GM04504 (cell line): ENCODE measurements at places on chromosomes 12 and 14.

- DNase-seq: no peak
Measured at GRCh38 chr12:48123169-48123568, 4.0 kb downstream of the PFKM start.

GRCh38 chr12:71303199-71303598 is 136.4 kb upstream of the LGR5 start:
- DNase-seq: no peak

DNA sequence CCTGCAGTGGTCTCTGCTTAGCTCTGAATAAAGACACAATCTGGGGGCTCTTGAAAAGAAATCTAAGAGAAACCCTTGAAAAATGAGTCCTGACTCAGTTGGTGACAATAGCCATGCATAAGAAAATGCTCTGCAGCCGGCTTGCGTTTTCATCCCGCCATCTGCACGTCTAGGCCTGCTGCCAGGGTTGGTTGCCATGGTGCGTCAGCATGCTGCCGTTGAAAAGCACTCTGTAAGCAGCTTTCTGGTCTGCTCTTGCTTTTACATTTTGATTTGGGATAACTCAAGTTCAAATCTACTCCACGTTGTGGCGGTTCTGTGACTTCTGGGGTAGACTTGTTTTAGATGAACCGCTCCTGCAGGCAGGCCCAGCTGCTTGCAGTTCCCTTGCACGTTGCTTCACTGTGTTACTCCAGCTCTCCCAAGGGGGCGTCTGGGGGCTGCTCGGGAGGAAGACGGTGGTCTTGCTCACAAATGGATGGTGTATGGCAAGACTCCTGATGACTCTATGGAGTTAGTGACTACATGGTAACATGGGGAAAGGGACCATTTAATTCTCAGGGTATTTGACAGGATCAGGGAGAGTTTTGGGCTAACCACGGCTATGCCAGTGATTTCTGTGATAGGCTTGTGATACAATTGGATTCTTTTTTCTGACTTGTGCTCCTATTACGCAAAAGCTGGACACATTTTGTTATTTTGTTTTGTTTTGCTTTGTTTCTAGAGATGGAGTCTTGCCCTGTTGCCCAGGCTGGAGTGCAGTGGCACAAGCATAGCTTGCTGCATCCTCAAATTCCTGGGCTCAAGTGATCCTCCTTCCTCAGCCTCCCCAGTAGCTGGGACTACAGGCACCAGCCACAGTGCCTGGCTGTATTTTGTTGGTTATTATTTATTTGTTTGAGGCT is 15.8 kb downstream of the WNT5B start:
- peak; percentile 65 for DNase-seq

GRCh38 chr12:607541-608001 is 55.7 kb downstream of the NINJ2 start:
- DNase-seq: no peak

GRCh38 chr14:46325777-46326176 is 325.8 kb downstream of the RPL10L start:
- no peak for DNase-seq

- DNase-seq: no peak
Measured at GRCh38 chr12:95509300-95509699, 35.3 kb downstream of the METAP2 start.

DNA sequence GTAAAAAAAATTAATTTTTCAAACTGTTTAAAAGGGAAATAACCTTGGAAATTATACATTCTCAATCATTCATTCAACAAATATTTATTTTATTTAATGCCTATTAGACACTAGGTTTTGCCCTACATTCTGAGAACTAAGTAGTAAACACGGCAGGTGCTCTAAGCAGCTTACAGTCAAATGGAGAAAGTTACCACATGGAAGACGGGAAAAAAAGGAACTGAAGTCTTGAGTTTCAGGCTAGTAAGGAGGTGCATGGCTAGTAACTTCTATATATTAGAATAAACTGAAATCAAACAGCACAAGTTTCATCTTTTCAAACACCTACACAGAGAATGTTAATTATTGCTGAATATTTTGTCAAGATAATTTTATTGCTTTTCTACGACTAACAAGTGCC is 52.9 kb downstream of the C12orf42 start:
- DNase-seq: no peak

DNA sequence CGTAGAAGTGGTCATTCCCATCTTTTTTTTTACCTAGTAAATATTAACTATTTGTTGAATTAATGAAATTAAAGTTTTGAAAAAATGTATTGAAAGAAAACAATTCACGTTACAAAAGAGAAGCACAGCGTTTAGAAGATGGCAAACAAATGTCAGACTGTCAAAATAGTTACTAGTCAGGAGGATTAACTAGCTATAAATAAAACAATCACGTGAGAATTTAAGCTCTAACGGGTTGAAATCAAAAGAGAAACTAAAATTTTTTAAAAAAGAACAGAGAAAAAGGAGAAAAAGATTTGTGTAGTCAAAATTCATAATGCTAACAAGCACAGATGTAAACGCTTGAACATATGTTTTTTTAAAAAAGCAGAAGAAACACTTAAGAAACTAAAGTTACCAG is 26.4 kb downstream of the DDHD1 start:
- no peak for DNase-seq

DNA sequence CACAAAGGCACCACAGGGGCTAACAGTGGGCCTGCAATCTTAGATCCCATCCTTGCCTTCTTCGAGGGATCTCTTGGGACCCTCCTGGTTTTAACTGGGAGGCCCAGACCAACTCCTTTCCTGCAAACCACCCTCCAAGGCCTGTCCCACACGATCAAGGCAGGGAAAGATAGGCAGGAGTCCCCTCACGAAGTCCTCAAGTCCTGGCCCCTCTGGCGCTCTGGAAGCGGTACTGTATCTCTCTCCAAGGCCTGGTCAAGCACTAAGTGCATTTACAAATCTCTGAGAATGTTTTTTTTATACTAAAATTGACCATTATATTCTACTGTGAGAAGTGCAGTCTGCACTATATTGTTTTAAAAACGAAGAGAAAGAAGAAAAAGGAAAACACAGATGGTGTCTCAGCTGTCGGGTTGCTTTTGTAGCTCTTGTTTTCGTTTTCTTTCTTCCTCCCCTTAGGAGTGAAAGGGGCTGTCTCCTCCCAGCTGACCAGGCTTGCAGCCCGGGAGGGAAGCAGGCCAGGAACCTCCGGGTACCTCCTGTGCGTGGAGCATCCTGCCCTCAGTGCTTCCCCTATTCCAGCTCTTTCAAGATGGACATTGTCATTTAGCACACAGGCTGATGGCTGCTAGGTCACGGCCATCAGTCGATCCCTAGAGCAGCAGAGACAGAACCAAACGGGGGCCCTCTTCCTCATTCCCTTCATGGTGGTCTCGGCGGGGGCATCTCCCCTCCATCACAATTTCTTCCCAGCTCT is 56.7 kb downstream of the FAM222A start:
- DNase-seq: no peak

GRCh38 chr12:54033980-54034784 is 1.3 kb downstream of the HOXC5 start:
- DNase-seq: no peak

DNA sequence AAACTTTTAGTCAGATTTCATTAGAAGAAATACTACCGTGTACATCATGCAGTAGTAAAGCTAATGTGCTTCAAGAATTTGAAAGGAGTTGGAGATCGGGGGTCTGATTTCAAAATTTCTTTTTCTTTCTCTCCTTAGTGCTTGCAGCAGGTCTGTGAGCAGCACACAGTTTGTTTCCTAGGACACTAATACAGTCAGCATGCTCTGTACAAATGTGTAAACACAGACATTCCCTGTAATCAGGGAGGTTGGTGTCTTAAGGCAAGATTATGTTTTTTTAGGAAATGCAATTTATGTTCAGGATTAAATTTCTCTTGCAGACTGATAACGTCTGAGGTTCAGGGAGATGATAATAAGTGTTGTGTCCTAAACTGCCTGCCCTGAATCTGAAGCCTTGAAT is 142.7 kb downstream of the ALX1 start:
- no peak for DNase-seq

GRCh38 chr12:95624589-95624988 is 73.3 kb upstream of the USP44 start:
- no peak for DNase-seq

DNA sequence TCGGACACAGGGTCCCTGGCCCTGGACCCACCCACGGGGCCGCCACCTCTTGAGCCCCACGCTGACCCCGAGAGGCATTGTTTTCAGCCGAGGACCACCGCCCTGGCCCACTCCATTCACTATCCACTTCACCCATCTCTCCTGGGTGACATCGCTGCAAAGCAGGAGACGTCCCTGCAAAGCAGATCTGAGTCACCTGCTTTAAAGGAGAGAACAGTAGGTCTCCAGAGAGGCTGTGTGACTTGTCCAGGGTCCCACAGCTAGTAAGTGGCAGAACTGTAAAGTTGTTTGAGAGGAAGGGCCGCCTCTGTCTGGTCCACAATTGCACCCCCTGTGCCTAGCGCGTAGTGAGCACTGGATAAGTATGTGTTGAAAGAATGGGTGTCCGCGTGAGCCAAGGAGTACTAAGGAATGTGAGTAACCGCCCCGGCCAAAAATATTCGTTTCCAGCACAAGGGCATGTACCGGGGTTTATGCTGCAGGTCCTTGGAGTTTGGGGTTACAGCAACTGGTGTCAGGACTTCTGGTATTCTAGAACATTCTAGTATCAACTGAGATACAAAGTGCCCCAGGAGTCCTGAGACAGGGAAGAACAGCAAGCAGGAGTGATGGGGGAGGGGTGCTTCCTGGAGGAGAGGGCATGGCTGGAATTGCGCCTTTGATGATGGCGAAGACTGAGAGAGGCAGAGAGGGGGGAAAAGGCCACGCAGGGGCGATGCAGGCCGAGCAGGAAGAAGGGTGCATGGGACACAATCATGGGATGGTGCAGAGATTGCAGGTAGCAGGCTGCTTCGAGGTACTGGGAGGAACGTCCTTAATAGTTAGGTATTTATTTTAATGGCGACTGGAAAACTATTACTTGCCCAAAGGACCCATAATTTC is 91.1 kb downstream of the SCARB1 start:
- no peak for DNase-seq

GRCh38 chr12:53739214-53740129 is 12.2 kb upstream of the CALCOCO1 start:
- DNase-seq: no peak

DNA sequence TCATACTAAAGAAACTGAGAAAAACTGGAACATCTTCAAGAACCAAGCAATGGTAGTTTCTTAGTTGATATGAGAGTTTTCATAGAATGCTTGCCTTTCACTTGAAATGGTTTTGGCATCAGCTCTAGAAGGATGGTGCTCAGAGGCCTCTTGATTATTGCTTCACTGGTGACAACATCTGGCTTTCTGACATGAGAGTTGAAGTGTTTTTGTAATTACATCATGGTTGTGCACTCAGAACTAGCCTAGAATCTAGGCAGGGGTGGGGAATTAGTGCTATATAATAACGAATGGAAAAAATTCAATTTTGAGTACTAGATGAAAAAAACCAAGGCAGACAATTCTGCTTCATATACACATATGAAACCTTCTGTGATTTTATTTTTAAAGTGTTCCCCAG is 172.8 kb upstream of the LMNTD1 start:
- DNase-seq: peak; percentile 58

DNA sequence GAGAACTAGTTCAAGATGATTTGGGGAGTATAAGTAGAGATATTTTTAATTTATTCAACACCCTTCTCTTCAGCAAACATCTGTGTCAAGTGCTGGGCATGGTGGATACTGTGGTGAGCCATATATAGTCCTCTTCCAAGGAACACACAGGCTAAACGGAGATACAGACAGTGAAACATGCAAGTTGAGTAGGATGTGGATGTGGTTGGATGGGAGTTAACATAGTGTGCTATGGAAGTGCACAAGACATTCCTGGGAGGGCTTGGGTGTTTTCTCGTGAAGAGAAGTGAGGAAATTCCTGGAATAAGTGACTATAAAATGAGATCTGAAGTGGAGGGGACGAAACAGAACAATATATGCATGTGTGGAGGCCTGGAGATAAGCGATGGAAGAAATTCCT is 181.1 kb upstream of the NPAS3 start:
- no peak for DNase-seq

GRCh38 chr12:97047361-97047760 is 140.3 kb downstream of the NEDD1 start:
- DNase-seq: no peak

DNA sequence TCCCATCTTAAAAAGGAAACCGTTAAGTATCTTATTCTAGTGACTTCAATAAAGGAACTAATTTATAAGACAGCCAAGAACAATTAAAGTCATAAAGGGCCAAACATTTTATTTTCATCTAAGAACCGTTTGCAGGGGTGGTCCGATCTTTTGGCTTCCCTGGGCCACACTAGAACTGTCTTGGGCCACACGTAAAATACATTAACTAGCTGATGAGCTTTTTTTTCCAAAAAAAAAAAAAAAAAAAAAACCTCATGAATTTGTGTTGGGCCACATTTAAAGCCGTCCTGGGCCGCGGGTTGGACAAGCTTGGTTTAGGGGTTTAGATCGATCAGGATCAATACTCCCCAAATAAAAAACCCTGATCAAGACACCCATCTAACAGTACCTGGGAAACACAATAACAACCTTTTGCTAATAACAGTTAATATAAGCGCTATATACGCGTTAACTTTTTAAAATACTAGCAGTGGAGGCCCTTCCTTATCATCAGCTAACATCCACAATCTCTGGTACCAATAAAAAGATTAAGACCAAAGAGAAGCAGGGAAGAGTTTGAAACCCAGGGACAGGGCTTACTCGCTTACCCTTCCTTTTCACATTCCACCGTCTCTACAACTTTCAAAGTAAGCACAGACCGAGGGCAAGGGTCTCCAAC is 1.1 kb downstream of the NAP1L1 start:
- no peak for DNase-seq

- DNase-seq: no peak
Measured at GRCh38 chr12:2226641-2227040, 173.9 kb downstream of the CACNA1C start.

- no peak for DNase-seq
Measured at GRCh38 chr12:83156815-83157214, 470.1 kb downstream of the TMTC2 start.

GRCh38 chr12:7113389-7113871 is 4.4 kb upstream of the C1RL start:
- no peak for DNase-seq

DNA sequence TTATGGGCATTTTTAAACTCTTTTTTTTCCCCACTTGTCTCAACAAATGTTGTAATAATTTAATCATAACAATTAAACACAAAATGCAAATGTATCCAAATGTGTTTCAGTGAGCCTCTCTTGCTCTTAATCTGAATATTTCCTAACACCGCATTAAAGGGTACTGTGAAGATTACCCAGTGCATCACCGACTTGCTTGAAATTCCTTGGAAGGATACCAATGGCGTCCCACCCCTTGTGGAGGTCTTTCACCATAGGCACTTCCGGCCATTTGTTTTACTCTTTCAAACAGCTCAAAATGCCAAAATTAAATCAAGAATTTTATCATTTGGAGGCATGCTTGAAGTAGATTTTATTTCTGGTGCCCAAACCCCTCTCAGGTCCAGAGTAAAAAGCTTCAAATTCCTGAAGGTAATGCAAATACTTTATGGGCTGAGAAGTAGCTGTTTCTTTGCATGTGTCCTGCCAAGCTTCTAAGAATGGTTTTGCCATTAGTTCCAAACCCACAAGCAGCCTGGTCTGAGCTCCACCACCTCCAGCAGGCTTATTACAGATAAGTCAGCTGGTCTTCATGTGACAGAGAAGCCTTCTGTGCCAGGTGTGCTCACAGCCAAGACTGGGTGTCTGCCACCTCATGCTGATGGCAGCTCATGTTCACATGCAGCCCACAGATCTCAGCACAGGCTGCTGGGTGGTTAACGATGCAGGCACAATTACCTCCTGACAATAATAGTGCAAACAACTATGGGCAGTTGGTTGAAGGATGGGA is 16.4 kb upstream of the NUDT4 start:
- DNase-seq: no peak

- no peak for DNase-seq
Measured at GRCh38 chr12:125220404-125221273, 155.4 kb downstream of the AACS start.
